Posterior cingulate gyrus (tissue), 11 donors: ENCODE measurements at places on chromosomes 7 and 10.

GRCh38 chr10:89894051-89894450 lies 192.7 kb downstream of the KIF20B start:
- no peak for DNase-seq

GRCh38 chr7:81652225-81652624 lies 117.6 kb downstream of the HGF start:
- no peak for DNase-seq

GRCh38 chr7:143936087-143937009 lies 1.3 kb downstream of the OR2F2 start:
- no peak for DNase-seq

GRCh38 chr10:91048380-91048779 lies 127.5 kb upstream of the ANKRD1 start:
- DNase-seq: no peak

DNA sequence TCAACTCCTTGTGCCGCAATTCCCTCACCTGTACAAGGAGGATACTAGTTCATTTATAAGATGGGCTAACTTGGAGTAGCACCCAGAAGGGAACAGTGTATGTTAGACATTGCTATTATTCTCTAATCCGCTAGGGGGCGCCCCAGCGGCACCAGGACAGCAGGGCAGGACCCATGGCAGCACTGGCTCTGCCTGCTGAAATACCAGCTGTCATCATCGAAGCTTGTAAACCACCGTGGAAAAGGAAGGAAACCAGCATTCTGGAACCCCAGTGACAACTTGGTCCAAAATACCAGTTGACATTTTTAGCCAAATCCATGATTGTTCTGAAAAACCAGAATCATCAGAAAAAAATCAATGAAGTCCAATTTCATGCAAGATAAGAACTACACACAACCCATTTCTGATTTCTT lies 134.4 kb downstream of the ITGA8 start:
- DNase-seq: peak; percentile 48

DNA sequence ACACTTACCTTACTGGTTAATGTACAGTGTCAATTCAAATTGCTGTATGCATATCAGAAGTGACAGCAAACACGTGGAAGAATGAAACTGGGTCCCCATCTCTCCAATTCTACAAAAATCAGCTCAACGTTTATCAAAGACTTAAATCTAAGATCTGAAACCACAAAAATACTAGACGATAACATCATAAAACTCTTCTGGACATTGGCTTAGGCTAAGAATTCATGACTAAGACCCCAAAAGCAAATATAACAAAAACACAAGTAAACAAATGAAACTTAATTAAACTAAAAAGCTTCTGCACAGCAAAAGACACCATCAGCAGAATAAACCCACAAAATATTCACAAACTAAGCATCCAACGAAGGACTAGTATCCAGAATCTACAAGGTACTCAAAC lies 35.9 kb upstream of the PFKP start:
- no peak for DNase-seq
